ENCODE measurements at places on chromosomes 2 and 18.

- no peak for DNase-seq
These were observed 130.0 kb downstream of the TAF4B start for GRCh38 chr18:26356045-26356785.

- DNase-seq: no peak
These were observed 23.4 kb upstream of the PTPN2 start for GRCh38 chr18:12907258-12907925.

- DNase-seq: no peak
These were observed 178.9 kb downstream of the CAPN13 start for GRCh38 chr2:30628341-30628740.

- no peak for DNase-seq
These were observed 77.0 kb upstream of the SPOPL start for GRCh38 chr2:138424436-138425140.

GRCh38 chr2:84832772-84833461, 48.0 kb downstream of the TRABD2A start:
- DNase-seq: no peak

GRCh38 chr2:179701524-179702110, 159.8 kb downstream of the ZNF385B start:
- DNase-seq: no peak

DNA sequence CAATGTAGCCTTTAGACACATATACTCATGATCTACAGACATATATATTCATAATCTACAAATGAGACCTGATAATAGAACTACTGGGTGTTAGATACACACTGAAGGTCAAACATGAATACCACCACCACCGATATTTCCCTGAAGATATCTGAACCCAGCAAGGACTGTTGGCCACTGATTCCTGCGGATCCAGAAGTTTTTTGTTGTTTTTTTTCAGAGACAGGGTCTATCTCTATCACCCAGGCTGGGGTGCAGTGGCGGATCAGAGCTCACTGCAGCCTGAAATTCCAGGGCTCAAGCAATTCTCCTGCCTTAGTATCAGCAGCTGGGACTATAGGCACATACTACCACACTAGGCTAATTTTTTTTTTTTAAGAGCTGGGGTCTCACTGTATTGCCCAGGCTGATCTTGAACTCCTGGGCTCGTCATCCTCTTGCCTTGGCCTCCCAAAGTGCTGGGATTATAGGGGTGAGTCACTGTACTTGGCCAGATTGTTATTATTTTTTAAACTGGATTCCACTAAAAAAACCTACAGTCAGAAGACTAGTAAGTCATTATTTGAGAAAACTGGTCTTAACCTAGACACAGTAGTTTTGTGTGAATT, 1.8 kb downstream of the METTL5 start:
- no peak for DNase-seq

- DNase-seq: no peak
These were observed 32.3 kb downstream of the TMEM37 start for GRCh38 chr2:119463990-119464389.

- no peak for DNase-seq
These were observed 8.3 kb downstream of the EHBP1 start for GRCh38 chr2:62713837-62714236.

GRCh38 chr2:236558036-236558435, 11.6 kb upstream of the ACKR3 start:
- DNase-seq: no peak

DNA sequence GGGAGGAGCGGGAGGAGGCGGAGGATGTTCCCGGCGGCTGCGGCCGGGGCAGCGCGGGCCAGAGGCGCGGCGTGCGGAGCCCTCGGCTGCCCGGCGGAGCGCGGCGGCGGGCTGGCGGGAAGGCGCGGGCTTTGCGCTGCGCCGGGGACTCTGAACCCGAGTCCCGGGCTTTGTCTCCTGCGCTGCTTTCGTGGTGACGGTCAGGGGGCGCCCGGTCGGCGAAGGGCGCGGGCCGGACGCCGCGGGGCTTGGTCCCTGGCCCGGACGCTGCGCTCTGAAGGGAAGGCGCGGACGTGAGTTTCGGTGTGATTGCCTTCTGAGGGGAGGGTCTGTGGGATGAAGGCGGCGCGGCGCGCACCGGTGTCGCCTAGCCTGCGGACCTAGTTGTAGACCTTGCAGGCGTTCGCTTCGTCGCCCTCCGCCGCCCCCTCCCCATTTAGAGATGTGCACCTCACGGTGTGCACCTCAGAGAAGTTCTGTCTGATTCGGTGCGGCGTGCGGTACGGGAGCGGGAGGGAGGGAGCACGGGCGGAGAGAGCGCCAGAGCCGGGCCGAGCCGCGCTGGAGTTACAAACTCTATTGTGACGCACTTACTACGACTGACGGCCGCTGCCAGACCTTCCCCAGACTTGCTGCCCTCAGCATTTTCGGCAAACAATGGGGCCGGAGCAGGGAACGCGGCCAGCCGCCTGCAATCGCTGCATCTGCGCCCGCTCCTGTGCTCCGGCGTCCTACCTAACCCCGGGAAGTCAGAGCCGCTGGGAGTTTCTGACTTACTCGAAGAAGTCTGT, 2.1 kb downstream of the BCL2L11 start:
- peak; percentile 12 for DNase-seq

GRCh38 chr2:98822301-98823164, 91.6 kb upstream of the MGAT4A start:
- peak; percentile 54 for DNase-seq

GRCh38 chr18:44586782-44587524, 93.7 kb upstream of the SETBP1 start:
- no peak for DNase-seq

DNA sequence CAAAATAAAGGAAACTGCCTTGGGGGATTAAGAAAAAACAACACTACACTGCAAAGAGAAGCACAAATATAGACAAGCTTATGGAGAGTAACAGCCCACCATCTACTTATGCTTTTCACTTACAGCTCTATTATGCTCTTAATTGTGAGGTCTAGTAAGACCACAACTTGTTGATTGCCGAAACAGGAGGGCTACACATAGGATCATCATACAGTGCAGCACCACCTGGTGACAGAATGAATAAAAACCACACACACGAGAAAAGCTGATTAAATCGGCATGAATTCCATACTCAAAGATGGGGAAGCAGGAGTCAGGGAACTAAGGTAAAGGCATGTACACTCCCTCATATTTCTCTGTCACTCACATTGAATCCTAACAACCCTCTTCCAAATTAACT, 259.2 kb downstream of the IKZF2 start:
- DNase-seq: no peak

DNA sequence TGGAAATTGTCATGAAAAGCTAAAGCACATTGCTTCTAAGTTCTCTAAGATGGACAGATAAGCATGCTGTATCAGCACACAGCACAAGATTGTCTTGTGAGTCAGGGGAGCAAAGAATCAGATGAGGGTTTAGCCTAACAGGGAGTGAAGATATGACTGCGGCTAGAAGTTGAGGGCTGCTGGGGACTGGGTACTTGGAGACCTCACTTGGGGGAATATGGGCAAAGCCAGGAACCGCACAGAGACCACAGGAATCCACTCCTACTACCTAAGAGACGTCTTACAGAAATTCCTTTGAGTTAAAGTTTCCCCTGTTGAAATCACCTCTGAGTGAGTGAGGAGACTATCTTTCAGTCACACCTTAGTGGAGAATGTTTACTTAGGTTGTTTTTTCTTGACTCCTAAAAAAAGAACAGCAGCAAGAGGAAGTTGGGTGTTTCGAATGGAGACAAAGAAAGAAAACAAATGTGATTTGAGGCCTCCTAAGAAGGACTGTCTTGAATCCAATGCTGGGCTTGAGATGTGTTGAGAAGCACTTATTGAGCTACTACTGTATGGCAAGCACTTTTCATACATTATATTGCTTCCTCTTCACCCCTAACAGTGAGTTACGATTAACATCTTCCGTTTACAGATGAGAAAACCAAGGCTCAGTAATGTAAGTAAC, 100.7 kb downstream of the ANKRD44 start:
- DNase-seq: no peak

- DNase-seq: no peak
These were observed 354.4 kb downstream of the ARL6IP6 start for GRCh38 chr2:153072813-153073212.

GRCh38 chr2:68693951-68694350, 40.7 kb upstream of the ARHGAP25 start:
- no peak for DNase-seq

- no peak for DNase-seq
These were observed 104.7 kb upstream of the OTOS start for GRCh38 chr2:240245184-240245583.

DNA sequence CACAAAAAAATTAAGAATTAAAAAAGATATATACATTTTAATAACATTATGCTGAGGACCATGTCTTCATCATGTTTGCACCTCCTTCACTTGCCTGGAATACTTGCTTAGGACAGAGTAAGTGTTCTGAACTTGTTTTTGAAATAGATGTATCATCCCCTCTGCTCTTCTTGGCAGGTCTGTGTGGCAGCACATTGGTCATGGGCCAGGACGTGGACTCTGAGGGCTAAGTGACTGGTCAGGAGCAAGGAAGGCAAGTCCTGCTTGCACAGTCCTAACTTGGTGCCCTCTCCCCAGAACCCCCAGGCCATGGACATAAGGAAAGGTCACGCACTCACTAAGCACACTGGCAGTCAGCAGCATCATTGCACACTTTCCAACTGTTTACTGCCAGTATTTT, 95.8 kb downstream of the PTPRM start:
- no peak for DNase-seq

- no peak for DNase-seq
These were observed 391.6 kb downstream of the ADCYAP1 start for GRCh38 chr18:1296237-1296636.

- DNase-seq: no peak
These were observed 18.3 kb downstream of the IL1B start for GRCh38 chr2:112818094-112818902.

DNA sequence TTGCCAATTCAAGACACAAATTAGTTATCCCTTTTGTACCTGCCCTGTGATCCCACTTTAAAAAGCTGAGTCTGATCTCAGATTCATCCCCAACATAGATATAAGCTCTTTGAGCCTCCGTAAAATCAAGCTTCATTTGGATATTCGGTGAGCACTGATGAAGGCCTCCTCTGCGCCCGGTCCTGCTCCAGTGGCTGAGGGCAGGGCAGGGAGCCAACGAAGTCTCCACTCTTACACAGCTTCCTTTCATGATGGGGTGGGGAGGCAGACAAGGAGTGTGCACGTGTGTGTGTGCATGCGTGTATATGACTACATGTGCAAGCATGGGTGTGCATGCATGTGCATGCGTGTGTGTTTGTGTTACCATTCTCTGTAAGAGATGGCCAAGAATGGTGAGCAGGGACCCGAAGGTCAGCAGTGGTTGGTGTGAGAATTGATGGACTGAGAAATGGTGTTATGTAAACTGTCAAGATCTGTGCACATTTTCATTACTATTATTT, 43.6 kb downstream of the IL1RL2 start:
- no peak for DNase-seq

GRCh38 chr2:55111570-55112228, 61.4 kb upstream of the RTN4 start:
- DNase-seq: no peak

- no peak for DNase-seq
These were observed 230.3 kb upstream of the TRIB2 start for GRCh38 chr2:12486205-12487118.

GRCh38 chr2:62465741-62466502, 40.1 kb downstream of the TMEM17 start:
- no peak for DNase-seq

DNA sequence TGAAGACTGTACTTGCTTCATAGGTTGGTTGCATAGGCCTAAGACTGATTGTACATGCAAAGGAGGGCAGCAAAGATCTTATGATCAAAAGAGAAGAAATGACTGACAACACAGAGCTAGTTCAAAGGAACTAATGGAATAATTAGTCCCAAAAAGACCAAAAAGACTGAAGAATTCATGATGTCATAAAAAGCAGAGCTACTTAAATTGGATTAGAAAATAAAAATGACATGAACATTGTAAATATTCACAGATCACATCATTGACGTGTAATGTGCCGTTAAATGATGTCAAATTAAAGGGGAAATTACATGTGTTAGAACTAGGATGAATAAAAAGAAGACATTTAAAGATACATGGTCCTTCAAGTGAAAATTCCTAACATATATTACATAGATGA, 616.8 kb downstream of the NR4A2 start:
- DNase-seq: no peak

- DNase-seq: no peak
These were observed 270.2 kb downstream of the EN1 start for GRCh38 chr2:118577202-118577601.

DNA sequence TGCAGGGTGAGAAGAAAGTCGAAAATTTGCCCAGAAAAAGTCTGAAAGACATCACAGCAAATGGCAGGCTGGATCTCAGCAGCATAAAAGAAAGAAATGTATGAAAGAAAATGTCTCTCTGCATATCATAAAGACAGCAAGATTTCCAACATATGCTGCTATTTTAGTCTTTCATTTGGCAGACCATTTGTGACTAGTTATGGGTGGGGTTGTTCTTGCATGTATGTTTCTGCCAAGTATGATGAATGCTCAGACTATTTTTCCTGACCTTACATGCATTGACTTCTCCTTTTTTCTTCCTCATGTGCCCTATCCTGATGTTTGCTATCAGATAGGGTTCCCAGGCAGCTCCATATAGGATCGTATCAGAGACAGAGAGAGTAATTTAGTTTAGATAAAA, 58.5 kb upstream of the PARD3B start:
- DNase-seq: no peak

GRCh38 chr2:54574107-54574859, 118.2 kb downstream of the SPTBN1 start:
- peak; percentile 64 for DNase-seq

DNA sequence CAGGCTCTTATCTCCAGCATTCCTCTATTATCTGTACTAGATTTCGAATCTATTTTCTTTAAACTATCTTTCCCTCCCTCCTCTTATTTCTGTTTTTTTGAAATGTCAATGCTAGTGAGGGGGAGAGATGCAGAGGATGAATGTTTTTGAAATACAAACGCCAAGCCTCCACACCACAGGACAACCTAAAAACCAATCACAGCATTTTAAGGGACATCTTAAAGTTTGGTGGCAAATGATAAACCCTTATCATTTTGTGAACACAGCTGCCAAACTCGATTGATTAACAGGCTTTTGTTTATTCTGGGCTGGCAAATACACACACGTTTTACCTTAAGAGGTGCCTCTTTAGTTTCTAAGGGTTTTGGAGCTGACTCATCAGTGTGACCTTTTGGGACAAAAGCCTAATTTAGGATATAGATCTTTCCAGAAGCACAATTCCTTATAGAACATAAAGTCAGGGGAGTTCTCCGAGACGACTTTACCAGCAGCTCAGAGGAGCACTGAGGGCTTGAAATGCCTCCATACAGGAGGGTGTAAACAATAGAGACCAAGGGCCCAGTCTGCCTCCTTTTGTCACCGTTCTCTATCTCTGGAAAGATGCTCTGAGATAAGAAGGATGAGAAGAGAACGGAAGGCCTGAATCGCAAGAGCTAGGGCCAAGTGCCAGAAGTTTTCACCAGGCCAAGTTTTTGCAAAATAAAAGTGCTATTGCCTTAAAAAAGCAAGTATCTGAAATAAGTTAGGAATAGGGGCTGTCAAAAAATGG, 4.2 kb upstream of the MEIS1 start:
- no peak for DNase-seq

GRCh38 chr2:216222650-216223352, 113.7 kb downstream of the XRCC5 start:
- DNase-seq: no peak

All from effector memory CD8-positive, alpha-beta T cell (primary cell).